ENCODE measurements at places on chromosomes 1 and 21. TPM values are rescaled to one million over a fixed set of nuclear protein-coding genes. Genes with fewer than 3 reads are reported as not detected.

ADSS2 gene
- 60.8 TPM for total RNA-seq

FCN3 gene
- total RNA-seq = not detected

ENAH gene
- 131 TPM for total RNA-seq

GNG4 gene
- total RNA-seq = not detected

LCE1D gene
- total RNA-seq = not detected

AMY1C gene
- total RNA-seq = not detected

SYNC gene
- 141 TPM for total RNA-seq

ALG14 gene
- 2.4 TPM for total RNA-seq

LEPROT gene
- total RNA-seq = 32.6 TPM

OLIG1 gene
- total RNA-seq = not detected

PPFIA4 gene
- total RNA-seq = 10.0 TPM

OR14K1 gene
- total RNA-seq = not detected

S100A11 gene
- 381 TPM for total RNA-seq

DCST2 gene
- not detected for total RNA-seq

HTR1D gene
- total RNA-seq = not detected

YRDC gene
- 8.9 TPM for total RNA-seq

PROK1 gene
- total RNA-seq = not detected

C4BPA gene
- total RNA-seq = not detected

Measured in fibroblast of the aortic adventitia (primary cell).